ENCODE measurements at places on chromosomes 7 and 10. TPM values are rescaled to one million over a fixed set of nuclear protein-coding genes. Genes with fewer than 3 reads are reported as not detected.

HABP2 gene
- 3.6 TPM for total RNA-seq

DNA sequence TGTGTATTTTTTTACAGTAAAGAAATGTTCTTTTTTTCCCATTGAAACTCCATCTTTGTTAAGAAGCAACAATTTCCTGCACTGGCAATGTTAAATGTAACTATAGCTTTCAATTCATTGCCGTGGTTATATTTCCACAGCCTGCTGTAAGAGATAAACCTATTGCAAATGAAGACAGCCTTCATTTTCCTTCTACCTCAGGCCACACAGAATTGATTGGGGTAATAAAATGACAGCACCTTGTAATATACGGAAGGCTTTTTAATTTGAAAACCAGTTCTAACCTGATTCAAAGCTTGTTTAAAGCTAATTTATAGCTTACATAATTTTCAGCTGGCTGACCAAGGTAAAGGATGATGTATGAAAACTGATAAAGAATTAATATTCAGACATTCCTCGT, 161.9 kb downstream of the PHF14 start:
- no peaks in the 10 kb centered on the region for H3K27me3 ChIP-seq
- no peak overlapping the region for H3K4me3 ChIP-seq
- no peak overlapping the region for H3K27ac ChIP-seq
- H3K36me3 ChIP-seq, result peaks cover 7% of the 10 kb centered on the region
- no peak for DNase-seq

SCIN gene
- total RNA-seq, result 14.3 TPM

TAS2R5 gene
- 2.2 TPM for total RNA-seq

ZNF853 gene
- total RNA-seq, result 5.2 TPM

DNA sequence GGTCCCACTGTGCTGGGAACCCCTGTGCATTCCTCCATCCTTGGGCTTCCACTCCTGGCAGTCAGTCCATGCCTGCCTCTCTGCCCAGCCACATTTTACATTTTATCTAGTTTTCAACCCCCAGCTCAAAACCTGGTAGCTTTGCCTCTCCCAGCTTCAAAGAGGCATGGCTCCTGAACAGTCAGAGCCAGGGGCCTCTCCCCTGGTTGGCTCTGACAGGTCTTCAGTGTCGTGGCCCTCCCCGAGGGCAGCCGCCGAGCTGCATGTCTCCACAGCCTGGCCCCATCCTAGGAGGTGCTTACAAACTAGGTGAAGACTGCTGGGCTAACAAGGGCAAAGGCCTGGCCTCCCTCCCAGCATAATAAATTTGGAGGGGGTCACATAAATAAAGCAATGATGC, 14.8 kb downstream of the COBL start:
- no peak for DNase-seq
- no peak overlapping the region for H3K27ac ChIP-seq
- no peaks in the 10 kb centered on the region for H3K36me3 ChIP-seq
- no peak overlapping the region for H3K4me3 ChIP-seq

TET1 gene
- total RNA-seq, result 2.1 TPM

- H3K36me3 ChIP-seq, result no peaks in the 10 kb centered on the region
- H3K4me1 ChIP-seq, result peaks cover 11% of the 10 kb centered on the region
- peak within 1 kb of the TSS; percentile 63 for H3K27ac ChIP-seq
- H3K4me3 ChIP-seq, result peak within 1 kb of the TSS; percentile 71
These were observed at the start of gene EPHB6 for GRCh38 chr7:142854372-142855113. EPHB6 (plus strand) TSS chr7:142855076; CDS start chr7:142863228, 8,152 bp downstream.

DNA sequence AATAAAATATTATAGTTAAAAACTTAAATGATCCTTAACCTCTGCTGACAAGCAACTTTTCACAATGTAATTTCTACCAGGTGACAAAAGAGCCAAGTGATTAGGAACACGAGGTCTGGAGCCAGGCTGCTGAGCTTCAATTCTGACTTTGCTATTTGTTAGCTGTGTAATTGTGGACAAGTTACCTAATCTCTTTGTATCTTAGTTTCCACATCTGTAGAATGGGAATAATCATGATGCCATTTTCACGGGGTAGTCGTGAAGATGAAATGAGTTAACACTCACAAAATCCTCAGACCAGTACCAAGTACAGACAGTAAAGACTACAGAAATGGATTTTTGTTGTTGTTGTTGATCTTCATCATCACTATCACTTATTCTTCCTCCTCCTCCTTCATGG, 144.5 kb downstream of the SLC25A13 start:
- H3K4me3 ChIP-seq, result no peak overlapping the region
- no peak overlapping the region for H3K27ac ChIP-seq
- DNase-seq, result no peak
- H3K4me1 ChIP-seq, result no peaks in the 10 kb centered on the region

DNA sequence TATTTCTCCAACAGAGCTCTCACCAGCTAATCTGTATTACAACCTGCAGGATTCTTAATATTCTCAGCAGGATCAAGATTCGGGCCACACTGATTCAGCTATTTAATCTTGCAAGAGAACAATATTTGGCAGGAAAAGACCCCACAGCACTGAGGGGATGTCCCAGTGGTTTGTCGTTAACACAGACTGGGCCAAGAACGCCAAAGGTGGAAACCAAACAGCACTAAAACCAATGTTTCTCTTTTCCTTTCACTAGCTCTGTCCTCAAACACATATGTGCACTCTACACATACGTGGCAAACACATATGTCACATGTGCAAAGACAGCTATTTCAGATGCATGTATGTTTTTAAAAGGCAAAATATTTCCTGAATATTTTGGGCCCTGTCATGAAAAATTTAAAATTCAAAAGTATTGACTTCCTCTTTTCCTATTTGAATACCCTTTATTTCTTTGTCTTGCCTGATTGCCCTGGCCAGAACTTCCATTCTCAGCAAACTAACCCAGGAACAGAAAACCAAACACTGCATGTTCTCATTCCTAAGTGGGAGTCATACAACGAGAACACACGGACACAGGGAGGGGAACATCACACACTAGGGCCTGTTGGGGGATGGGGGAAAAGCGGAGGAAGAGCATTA, 51.7 kb upstream of the NEBL start:
- H3K27me3 ChIP-seq, result no peaks in the 10 kb centered on the region
- H3K4me3 ChIP-seq, result no peak overlapping the region
- no peak for DNase-seq
- H3K27ac ChIP-seq, result no peak overlapping the region
- H3K36me3 ChIP-seq, result peaks cover 4% of the 10 kb centered on the region
- H3K4me1 ChIP-seq, result no peaks in the 10 kb centered on the region

DNA sequence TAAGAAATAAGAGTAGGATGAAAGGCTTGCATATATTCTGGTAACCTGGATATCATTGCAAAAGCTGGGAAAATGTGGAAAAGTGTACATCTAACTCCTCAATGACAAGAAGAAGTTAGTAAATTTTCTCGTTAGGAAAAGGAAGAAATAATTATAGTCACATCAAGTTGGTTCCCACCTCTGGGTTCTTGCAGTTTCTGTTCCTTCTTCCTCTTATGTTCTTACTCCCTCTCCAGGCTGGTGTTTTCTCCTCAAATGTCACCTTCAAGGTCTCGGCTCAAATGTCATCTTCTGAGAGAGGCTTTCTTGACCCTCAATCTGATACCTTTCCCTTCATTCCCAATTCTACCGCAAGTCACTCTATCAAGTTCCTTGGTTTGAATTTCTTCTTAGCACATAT, 64.4 kb downstream of the ENTPD1 start:
- no peaks in the 10 kb centered on the region for H3K36me3 ChIP-seq
- H3K27ac ChIP-seq, result peak overlapping the region; percentile 3
- no peaks in the 10 kb centered on the region for H3K27me3 ChIP-seq

Measured in upper lobe of right lung (tissue), 1 donor.